Stimulated activated CD4-positive, alpha-beta T cell treated with anti-CD3 and anti-CD28 coated beads, Interleukin-2, amount 100 ng/mL, for 48 hours (primary cell): ENCODE measurements at places on chromosomes 2 and 18.

DNA sequence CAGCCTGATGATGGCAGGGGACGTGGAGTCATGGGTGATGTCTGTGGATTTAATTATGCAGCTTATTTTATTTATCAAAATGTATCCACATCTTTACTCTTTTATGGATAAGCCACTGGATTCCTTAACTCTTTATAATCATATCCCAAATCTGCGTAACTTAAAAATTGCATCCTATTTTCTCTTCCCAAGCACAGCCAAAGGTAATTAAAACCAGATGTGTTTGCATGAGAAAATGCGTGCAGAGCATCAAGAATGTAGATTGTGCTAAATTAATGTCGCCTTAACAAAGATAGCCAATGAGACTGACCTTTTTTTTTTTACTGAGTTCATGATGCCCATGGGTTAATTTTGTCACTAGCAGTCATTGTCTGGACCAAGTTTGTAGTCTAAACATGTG lies 10.0 kb downstream of the SH3RF3 start:
- DNase-seq, result no peak

DNA sequence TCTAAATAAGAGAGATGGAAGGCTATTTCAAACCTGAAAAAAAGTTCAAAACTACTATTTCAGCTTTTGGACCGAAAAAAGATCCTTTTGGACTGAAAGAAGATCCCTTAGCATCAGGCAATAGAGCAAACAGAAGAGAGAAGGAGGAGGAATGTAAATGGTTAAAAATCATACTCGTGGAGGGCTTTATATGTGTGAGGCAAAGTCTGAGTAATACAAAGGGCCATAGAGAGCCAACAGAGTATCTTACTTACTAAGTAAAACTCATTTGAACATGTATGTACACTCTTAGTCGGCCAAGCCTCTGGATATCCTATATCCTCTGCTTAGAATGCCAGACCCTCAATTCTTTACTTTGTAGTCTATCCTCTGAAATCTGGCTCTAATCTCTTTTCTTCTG lies 55.7 kb downstream of the ITSN2 start:
- no peak for DNase-seq

GRCh38 chr2:49490710-49491109 lies 336.4 kb upstream of the FSHR start:
- no peak for DNase-seq

DNA sequence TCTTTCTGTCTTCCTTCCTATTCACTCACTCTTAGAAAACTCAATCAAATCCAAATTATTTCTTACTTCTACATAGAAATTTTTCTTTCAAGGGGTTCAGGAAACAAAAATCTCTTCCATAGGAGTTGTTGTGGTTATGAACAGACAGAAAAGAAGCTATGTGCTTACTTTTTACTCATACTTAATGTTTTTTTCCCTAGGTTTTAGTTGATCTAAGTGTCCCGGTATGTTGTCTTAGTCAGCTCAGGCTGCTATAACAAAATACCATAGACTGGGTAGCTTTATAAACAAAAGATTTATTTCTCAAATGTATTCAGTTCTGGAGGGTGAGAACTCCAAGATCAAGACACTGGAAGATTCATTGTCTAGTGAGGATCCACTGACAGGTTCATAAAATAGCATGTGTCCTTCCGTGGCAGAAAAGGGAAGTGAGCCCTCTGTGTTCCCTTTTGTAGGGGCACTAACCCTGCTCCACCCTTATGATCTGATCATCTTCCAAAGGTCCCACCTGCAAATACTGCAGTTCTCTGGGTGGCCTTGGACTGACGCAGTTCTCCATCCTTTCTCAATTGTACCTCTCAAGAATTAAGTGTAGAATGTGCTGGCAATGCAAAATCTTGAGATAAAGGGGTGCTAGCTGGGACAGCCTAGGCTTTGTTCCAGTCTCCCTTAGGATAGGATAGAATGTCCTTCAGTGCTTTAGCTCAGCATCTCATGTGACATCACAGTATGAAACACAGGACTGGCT lies 14.4 kb upstream of the VRK2 start:
- no peak for DNase-seq

DNA sequence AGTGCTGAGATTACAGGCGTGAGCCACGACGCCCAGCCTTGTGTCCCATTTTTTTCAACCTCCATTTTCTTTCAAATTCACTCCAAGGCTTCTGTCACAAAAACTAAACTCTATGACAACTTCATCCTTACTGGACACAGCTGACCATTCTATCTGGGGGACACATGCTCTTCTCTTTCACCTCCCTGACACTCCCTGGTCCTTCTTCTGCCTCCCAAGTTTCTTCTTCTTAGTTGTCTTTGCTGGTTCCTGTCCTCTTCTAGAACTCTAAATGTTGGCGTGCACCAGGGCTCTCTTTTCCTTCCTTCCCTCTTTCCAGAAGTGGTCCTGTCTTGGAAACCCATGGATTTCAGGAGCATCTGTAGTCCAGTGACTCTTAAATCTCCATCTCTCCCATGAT lies 40.1 kb upstream of the LPIN2 start:
- DNase-seq, result no peak

DNA sequence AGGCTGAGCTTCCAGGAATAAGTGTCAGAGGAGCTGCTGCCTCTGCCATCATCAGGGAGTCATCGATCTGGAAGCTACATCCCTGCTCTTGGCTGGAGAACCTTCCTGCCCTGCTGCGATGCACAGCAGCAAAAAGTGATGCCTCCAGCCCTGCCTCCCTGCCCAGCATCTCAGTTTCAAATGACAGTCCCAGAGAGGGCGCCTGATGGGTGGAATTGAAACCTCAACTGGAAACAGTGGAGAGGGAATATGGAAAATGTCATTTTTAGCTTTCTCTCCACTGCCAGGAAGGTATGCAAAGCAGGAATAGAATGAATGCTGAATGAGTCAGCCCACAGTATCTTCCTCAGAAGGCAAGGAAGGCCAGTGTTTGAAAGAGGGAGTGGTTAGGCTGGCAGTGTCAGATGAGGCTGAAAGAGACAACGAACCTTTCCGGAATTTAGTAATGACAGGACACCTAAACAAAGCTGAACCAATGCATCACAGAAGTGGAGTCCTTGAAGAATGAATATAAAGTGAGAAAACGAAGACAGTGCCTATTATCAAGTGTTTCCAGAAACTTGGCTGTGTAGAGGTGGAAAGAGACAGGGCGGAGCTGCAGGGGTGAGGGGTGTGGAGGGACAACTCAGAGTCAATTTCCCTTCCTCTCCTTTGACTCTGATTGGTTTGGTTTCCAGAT lies 153.9 kb upstream of the NDUFV2 start:
- DNase-seq, result no peak

- DNase-seq, result no peak
Observed at GRCh38 chr18:35811896-35812295, 160.6 kb upstream of the RMP24 start.

GRCh38 chr2:144694456-144694855 lies 174.5 kb upstream of the ZEB2 start:
- DNase-seq, result no peak

DNA sequence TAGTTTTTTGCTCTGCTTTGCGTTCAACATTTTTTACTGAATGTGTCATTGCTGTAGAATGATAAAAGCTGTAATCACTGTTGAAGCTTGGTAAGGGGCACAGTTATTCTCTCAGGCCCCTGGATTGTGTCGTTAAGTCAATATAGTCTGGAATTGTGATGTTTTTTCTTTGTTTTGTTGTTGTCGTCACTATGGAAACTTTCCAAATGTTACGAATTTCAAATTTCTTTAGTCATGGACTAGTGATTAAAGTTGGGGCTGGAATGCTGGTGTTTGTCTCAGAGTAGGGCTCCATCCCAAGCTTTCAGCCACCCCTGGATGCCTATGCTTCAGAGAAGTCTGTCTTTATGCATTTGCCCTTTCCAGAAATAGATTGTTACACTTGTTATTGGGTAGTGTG lies 287.2 kb downstream of the CDH19 start:
- no peak for DNase-seq

DNA sequence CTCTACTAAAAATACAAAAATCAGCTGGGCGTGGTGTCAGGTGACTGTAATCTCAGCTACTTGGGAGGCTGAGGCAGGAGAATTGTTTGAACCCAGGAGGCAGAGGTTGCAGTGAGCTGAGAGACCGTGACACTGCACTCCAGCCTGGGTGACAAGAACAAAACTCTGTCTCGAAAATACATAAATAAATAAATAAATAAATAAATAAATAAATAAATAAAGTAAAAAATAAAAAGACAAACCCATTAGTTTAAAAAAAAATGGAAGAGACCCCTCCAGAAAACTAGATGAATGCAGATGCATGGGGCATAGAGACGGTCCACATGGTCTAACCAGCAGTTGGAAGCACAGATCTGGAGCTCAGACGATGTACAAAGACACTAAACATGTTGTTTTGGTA lies 18.1 kb downstream of the TMEM163 start:
- no peak for DNase-seq

DNA sequence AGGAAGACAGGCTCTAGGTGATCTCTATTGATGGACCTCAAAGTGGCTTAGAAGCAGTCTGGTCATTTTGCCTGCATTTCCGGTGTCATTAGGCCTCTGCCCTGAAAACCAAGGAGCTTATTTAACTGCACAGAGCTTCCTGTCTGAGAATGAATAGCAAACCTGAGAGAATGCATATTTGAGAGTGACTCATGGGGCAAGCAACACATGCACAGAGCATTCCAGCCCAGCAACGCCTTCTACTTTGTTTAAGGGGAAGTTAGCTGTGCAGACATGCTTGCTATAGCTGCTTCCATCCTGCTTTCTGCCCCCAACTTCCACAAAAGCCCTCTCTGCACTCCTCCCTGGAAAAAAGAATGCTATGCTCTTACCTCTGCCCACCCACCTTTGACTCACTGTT lies 232.8 kb downstream of the GRB14 start:
- DNase-seq, result no peak

- no peak for DNase-seq
Observed at GRCh38 chr2:217834057-217834620, 168.7 kb downstream of the TNS1 start.

GRCh38 chr2:150174056-150174805 lies 313.2 kb downstream of the RND3 start:
- no peak for DNase-seq

- no peak for DNase-seq
Observed at GRCh38 chr2:241063587-241063986, 38.5 kb downstream of the MTERF4 start.

- DNase-seq, result no peak
Observed at GRCh38 chr2:177020524-177021119, 192.0 kb upstream of the HNRNPA3 start.

- DNase-seq, result no peak
Observed at GRCh38 chr2:105134081-105134480, 96.2 kb downstream of the MRPS9 start.

- DNase-seq, result no peak
Observed at GRCh38 chr2:50613161-50613560, 418.8 kb downstream of the NRXN1 start.

DNA sequence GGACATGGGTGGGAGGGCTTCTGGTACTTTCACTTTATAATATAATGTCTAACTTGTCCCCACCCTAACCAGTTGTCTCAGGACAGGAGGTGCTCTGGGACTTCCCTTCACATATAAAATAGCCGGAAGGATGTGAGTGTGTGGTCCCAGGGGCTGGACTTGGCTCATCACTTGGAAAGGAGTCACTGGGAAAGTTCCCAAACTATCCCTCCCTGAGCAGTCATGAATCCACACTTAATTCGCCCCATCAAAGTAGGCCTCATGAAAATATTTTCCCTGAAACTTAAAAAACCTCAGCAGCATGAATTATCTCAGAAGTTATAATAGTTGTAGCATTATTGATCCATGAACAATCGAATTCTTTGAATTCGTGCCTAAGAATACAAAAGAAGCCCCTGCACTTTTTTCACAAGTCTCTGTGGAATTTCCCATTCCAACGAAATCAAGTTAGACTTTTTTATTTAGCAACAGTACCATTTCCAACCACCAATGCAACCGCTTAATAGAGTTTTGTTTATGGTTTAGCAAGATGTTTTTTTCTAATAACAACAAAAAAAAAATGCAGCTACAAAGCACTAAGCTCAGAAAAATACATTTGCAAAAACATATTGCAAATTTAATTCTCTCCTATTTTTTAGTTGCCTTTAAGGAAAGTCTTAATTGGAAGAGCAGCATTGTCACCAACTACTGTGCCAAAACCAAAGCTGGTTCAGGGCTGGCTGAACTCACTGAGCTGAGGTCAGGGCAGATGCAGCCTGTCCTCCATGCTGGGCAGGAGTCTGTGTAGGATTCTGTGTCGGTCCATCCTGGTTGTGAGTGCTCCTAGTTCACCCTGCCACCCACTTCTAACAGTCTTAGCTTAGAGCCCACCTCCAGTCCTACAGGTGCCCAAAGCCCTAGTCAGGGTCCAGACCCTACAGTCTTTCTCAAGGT lies 68.8 kb upstream of the SPTBN1 start:
- no peak for DNase-seq

DNA sequence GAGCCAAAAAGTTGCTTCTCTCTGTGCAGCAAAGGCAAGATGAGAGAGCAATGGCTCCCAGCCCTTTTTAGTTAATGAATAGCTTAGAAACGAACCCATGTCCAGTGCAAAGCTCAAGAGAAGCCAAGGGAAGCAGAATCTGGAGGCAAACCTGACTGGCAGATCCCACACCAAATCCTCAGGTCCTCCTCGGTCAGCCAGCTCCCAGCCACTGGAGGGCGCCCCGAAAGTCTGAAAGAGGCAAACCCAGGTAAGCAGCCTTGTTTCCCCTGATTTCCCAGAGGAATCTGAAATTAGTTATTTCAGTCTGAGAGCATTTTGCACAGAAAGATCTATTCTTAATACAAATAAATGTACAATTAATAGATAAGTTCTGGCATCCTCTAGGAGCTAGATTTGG lies 71.3 kb upstream of the PID1 start:
- no peak for DNase-seq

DNA sequence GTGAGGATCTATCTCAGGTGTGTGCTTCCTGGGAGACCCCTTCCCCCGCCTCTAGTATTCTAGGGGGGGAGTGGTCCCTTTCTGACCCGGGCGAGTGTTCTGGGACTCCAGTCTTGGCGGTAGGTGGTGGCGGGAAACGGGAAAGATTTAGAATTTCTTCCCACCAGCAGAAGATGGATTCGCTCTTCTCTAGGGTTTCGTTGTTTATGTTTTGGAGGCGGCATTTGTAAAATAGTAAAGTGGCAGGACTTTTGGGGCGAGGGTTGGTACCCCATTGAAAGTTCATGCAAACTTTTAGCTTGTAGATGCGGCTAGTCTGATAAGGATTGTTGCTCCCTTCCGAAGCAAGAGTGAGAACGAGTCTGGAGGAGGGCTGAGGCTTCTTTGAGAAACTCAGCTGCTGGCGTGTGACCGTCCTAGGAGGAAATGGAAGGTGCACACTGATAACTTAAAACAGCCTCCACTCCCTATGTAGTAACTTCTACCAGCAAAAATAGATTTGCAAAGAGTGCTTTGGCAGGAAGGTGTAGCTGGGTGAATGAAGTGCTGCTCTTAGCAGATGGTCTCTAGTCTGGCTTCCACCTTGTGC lies 412 bp downstream of the GPD2 start:
- no peak for DNase-seq

DNA sequence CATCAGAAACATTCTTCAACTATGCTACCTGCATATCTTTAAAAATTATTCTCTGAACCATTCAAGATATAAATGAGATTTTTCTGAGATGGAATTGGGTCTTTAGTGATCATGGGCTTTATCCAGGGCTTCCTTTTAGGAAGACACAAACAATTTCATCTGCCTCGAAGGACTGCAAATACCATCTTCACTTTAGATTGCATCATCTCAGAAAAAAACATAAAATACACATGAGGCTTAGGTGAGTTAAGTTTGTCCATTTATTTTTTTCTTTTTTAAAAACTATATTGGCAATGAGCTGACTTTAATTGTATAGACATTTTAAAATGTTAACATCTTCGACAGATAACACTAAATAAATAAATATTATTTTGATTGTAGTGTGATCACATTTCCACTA lies 20.1 kb downstream of the TTN start:
- no peak for DNase-seq

GRCh38 chr2:190344276-190344827 lies 963 bp downstream of the INPP1 start:
- DNase-seq, result no peak
